Activated T-cell treated with anti-CD3 and anti-CD28 coated beads, Interleukin-2, amount 50 U/mL, for 72 hours (primary cell): ENCODE measurements at places on chromosomes 12 and 14. TPM values are rescaled to one million over a fixed set of nuclear protein-coding genes. Genes with fewer than 3 reads are reported as not detected.

Gene TAS2R46
- 0.72 TPM for total RNA-seq

Gene DCN
- not detected for total RNA-seq

Gene PAWR
- 18.5 TPM for total RNA-seq

Gene EFCAB11
- 13.7 TPM for total RNA-seq

Gene TSHR
- total RNA-seq = not detected

GRCh38 chr14:22538671-22539228 is 50.3 kb downstream of the DAD1 start:
- no peak for DNase-seq

GRCh38 chr14:81446279-81447007 is 46.3 kb upstream of the STON2 start:
- DNase-seq = no peak

GRCh38 chr12:52867642-52868041 is 18.8 kb upstream of the KRT78 start:
- no peak for DNase-seq

GRCh38 chr14:80624581-80624980 is 317.0 kb downstream of the CEP128 start:
- DNase-seq = no peak

- no peak for DNase-seq
These were observed 11.7 kb downstream of the CSRNP2 start for GRCh38 chr12:51071663-51072062.

DNA sequence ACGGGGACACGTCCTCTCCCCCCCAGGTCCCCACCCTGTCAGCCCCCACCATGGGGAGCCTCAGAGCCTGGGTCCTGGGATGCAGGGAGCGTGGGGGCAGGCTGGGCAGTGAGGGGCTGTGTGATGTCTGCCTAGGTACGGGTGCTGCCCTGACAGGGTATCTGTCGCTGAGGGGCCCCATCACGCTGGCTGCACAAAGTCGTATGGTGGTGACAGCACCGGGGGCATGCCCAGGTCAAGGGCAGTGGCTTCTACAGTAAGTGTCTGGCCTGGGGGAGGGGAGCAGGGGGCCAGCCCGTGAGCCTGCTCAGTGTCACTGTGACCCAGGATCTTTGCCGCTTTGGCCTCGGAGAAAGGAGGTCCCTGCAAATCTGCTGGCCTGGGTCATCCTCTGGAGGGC is 23.3 kb downstream of the PAPLN start:
- DNase-seq = no peak

- DNase-seq = no peak
These were observed 10.0 kb downstream of the SMIM41 start for GRCh38 chr12:52089491-52089890.

DNA sequence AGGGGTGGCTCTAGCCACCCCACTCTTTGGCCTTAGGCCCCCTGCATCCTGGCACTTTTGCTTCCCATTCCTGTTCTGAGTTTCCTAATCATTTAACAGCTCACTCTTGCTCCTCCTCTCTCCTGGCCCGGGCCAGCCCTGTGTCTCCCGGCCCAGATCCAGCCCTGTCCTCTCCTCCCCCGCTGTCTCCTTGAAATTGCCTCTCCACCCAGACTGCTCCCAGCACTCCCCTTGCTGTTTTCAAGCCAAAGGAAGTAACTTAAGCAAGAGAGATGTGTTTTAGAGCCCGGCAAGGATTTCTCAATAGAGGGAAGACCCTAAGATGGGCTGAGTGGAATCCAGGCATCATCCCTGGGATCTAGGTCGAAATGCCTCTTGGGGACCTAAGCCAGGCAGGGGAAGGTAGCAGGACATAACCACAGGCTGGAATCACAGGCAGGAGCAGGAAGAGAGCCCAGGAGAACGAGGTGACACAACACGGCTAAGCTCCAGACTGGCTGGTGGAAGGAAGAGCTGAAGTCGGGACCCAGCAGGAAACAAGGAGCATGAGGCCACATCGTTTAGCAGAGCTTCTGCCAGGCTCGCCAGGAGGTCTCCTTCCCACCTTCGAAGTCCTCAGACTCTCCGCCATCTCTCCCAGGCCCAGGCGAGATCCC is 2.0 kb upstream of the LRP1-AS start:
- DNase-seq = no peak

- no peak for DNase-seq
These were observed 76.6 kb upstream of the KCNH3 start for GRCh38 chr12:49462083-49462744.

DNA sequence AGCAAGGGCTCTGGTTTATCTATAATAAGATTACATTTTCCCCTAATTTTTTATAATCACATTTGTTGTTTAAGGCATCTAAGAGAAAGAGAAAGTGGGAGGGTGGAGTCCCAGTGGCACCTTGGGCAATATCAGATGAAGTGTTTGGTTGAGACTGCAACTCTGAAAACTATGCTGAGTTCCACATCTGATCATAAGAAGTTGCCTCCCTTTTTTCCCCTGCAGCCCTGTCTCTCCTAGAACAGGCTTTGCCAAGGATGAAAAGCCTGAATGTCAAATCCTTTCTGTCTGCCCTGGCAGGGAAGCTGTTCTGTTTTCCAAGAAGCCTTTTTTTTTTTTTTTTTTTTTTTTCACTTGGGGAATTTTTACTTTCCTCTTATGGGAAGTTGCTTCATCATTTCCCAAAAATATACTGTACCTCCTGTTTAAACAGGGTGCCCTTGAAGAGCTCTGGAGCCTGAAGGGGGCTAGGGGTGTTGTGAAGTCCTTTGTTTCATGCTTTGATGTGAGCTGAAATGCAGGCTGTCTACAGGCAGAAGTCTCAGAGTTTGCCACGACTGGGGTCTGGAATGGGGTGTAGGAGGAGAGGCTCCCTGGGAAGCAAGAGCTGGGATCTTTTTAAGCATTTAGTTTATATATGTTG is 71.3 kb downstream of the SUSD6 start:
- DNase-seq = no peak

- DNase-seq = no peak
These were observed 19.0 kb upstream of the C14orf180 start for GRCh38 chr14:104560586-104560945.

DNA sequence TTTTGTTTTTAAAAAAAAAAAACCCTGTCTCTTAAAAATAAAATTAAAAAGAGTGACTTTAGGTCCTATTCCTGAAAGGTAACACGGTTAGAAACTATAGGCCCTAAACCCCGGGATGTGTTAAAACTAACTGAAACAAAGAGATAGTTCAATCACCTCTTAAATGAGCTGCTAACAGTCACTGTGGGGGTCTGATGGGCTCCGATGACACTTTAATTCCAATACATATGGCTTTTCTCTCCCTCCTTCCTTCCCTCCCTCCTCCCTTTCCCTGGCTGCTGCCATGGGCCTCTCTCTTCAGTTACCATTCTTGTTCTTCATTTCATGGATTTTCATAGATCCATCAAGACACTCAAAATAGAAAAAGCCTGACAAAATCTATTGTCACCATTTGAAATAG is 76.6 kb downstream of the RNF34 start:
- no peak for DNase-seq

DNA sequence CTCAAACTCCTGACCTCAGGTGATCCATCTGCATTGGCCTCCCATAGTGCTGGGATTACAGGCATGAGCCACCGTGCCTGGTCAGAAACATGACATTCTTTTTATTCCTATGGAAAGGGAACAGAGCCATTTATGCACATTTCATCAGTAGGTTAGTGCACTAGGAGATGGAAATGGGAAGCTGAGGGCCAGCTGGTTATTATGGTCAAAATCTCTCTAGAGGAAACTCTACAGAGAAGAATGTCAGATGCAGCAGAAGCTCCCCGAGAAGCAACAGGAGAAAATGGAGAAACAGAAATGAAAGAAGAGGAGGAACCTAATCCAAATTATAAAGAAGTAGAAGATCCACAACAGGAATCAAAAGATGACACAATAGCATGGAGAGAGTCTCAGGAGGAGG is 2.7 kb downstream of the CFAP251 start:
- no peak for DNase-seq
